Inflammatory macrophage treated with lipopolysaccharide for 1 hour (primary cell): ENCODE measurements at places on chromosomes 6 and 20.

- no peak for DNase-seq
Observed at GRCh38 chr6:139597771-139598755, 223.6 kb upstream of the CITED2 start.

GRCh38 chr6:135002229-135002844, 52.3 kb downstream of the HBS1L start:
- peak; percentile 16 for DNase-seq

GRCh38 chr6:110814102-110815014, 911 bp downstream of the CDK19 start:
- DNase-seq = peak; percentile 76

DNA sequence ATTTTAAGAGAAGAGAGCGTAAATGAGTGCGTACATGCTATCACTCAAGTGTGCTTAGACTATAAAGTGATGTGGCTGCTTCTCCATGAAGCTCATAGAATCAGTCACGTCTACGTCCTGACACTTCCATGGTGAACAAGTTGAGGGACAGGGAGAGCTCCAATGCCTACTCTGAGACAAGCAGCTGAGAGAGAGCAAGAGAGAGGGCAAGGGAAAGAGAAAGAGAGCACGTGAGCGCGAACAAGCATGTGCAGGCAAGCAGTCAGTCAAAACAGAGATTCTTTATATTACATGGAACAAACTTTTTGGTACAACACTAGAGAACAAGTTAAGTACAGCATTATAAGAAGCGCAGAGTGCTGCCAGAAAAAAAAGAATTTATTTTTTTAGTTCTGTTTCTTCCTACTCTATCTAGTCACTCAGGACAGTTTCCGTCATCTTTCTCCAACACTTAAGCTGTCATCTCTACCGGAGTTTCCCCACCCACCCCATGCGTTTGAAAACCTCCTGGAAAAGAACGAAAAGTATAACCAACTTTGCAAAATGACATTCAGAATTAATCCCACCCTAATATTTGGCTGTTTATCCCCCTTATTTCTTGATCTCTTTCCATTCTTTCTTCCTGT, 61.8 kb downstream of the EPB41L2 start:
- DNase-seq = no peak

- no peak for DNase-seq
Observed at GRCh38 chr20:3405696-3406358, 1.6 kb downstream of the DNAAF9 start.

GRCh38 chr20:60882836-60883235, 369.2 kb upstream of the CDH4 start:
- DNase-seq = no peak

GRCh38 chr6:72464791-72465691, 156.8 kb upstream of the KCNQ5 start:
- DNase-seq = no peak

DNA sequence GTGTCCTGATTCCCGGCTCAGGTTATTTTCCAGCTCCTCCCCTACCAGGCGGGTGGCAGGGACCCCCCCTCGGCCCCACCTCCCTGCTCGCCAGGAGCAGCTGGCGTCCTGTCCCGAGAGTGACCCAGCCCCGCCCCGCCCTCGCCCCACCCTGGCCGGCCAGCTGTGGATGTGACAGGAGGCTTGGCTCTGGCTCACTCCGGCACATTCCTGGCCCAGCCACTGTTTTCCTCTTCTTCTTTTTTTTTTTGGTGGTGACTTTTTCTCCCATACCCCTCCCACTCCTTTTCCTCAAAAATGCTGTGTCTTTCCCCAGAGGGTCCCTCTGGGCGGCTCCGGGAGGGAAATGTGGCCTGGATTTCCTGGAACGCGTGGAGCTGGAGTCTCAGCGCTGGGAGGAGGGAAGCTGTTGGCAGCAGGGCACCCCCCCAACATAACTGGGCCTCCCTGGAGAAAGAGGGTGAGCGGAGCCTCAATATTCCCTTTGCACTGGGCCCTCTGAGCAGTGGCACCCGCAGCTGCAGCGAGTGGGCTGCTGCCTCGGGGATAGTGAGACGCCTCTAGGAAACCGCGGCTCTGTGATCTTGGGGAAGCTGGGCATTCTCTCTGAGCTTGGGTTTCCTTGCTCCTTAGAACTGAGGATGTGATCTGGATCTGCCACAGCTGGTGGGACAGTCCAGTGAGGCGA, 28.3 kb upstream of the CSNK2A1 start:
- DNase-seq = no peak

DNA sequence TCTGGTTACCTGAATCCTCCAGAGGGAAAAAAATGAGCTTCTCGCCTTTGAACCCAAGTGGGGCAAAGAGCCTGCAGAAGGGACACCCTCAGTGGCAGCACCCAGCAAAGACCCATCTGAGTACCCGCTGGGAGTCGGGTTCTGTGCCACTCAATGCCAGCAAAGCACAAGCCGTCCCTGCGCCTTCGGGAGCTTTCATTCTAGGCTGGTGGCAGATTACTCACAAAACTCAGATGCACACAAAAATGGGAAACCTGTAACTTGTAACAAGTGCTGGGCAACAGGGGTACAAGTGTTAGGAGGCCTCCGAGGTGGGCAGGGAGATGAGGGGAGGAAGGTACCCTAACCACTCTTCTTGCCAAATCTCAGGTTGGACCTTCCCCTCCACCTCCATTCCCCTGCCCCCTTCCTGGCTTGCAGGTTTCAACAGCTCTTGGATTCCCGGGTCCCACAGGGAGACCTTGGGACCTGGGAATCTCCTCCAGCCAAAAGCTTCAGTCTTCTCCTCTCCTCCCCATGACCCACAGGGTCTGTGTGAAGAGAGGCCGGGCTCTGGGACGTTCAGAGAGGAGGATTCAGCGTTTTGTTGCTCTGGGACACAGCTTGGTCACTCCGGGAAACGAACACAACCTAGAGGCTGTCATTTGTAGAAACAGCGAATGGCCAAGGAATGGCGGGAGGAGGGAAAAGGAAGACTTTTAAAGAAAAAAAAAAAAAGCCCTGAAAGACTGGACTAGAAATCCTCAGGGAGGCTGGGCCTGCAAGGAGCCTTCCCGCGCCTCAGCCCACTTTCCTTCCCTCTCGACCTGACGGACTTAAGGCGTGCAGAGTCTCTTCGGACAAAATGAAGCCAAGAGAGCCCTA, 1.2 kb upstream of the PARD6B start:
- DNase-seq = no peak

- no peak for DNase-seq
Observed at GRCh38 chr6:111677249-111677990, 71.7 kb upstream of the TRAF3IP2 start.

DNA sequence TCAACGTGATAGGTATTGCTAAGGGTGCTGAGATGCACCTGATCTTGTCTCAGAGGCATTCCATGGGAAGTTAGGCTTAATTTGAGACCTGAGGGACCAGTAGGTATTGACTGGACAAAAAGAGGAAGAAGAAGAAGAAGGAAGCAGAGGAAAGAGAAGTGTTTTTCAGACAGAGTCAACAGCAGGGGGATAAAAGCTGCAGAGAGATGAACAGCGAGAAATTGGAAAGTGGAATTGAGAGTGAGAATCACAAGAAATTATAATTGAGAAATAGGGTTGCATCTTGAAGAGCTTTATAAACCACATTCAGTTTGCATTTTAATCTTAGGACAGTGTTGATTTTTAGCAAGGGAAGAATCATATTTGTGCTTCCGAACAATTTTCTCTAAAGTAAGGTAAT, 254.0 kb downstream of the CD83 start:
- DNase-seq = peak; percentile 31

- DNase-seq = no peak
Observed at GRCh38 chr6:56821005-56821432, 133.9 kb upstream of the BEND6 start.

DNA sequence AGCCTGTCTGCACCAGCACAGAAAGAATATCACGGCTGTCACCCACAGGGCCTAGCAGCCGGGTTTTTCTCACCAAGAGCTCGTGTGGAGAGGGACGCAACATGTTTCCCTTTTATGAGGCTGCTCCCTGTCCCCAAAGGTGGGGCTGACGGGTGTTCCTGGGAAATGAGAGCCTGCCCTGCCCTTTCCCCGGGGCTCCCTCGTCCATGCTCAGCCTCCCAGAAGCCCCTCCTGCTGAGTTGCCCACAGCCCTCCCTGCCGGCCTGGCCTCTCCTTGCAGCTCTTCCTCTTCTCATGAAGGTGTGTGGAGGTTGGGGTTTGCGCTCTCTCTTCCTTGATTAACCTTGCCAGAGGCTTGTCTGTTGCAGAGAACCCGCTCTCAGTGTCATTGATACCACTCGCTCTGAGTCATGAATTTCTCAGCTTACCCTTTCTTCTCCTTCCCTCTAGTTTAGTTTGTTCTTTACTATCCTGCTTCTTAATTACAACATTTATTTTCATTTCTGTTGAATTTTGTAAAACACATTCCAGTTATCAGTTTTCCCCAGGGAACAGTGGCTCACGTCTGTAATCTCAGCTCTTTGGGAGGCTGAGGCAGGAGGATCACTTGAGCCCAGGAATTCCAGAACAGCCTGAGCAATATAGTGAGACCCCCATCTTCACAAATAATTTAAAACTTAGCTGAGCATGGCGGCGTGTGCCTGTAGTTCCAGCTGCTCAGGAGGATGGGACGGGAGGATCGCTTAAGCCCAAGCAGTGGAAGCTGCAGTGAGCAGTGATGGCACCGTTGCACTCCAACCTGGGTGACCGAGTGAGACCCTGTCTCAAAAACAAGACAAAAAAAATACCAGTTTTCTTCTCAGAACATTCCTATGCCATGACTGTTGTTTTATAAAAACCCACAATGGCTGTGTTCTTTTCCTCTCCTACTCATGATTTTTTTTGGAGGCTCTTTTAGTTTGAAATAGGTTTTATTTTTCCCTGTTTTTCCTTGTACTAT, 103.8 kb downstream of the TMEM242 start:
- no peak for DNase-seq

- DNase-seq = no peak
Observed at GRCh38 chr20:17417225-17417624, 114.0 kb downstream of the BFSP1 start.

- DNase-seq = no peak
Observed at GRCh38 chr20:11234181-11234580, 560.4 kb upstream of the JAG1 start.

GRCh38 chr6:9675122-9675521, 739.8 kb downstream of the TFAP2A start:
- DNase-seq = no peak

DNA sequence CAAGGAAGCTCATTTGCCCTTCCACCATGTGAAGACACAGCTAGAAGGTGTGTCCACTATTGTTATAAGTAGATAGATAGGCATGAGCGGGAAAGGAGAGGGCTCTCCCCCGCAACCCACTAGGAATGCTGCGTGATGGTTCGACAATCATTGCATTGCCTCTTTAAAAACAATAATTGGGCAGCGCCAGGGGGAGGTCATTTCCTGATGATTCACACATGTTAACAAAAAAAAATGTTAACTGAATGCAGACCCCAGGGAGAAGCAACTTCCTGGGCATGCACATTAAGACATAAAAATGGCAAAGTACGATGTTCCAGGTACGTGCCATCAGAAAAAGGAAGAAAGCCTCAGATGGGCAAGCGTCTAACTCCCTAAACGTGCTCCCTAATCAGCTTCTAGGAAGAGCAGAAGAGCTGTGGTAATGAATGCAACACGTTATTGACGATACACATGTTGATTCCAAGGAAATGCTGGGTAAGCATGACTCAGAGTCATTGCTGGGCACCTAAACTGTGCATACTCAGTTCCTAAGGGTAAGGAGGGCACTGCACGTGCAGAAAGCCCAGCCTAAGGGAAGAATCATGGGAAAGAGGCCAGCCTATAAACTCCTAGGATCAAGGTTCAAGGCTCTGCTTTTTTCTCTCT, 113.7 kb downstream of the FAM217A start:
- no peak for DNase-seq

DNA sequence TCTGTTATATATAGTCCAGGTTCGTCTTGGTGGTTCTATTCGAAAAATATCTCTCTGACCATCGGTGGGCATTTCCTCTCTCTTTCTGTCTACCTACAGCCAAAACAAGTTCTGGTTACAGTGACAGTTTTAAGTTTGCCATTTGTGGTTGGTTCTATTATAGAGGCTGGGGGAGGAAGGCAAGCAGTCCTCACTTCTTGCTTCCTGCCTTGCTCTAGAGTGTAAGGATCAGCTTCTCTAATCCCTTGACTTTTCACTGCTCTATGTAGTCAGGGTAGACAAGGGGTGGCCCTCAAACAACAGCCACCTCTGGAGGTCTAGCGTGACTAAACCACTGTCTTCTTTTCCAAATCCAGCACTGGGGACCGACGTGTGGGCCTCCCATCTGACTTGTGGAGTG, 16.1 kb downstream of the E2F3 start:
- no peak for DNase-seq

DNA sequence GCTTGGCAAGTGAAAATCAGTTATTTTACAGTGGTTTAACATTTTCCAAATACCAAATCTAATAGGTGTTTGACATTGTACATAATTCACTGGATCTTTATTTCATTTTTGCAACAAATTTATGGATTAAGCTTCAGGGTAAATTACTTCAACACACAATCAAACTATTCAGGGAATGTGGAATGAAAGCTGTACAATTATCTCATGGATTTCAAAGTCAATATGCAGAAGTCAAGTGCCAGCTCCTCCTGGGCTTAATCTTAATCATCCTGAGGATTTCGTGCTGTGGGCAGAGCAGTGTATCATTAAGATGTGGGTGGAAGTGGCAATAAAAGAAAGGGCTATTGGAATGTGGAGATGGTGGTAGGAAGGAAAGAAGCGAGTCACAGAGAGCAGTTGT, 548.8 kb downstream of the COL12A1 start:
- no peak for DNase-seq

- DNase-seq = no peak
Observed at GRCh38 chr6:131756039-131756438, 45.2 kb upstream of the CTAGE9 start.

- DNase-seq = peak; percentile 17
Observed at GRCh38 chr6:143146186-143146851, 85.6 kb downstream of the AIG1 start.

DNA sequence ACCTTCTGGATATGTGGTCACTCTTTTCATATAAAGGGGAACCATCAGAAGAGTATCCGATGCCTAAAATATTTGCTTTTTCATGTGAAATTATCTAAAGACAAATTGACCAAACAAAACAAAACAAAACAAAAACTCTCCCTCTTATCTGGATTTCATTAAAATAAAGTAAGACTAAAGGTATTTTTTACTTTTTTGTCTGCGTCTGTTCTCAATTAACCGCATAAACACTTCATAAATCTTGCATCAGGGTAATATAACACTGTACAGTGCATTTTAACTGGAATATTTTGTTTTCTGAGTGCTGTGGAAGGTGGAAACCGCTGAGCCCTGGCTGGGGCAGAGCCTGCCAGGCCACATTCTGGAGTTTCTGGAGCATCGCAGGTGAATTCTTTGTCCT, 234.1 kb upstream of the ZFP64 start:
- DNase-seq = no peak

- no peak for DNase-seq
Observed at GRCh38 chr6:110216140-110216539, 35.9 kb downstream of the CDC40 start.

- peak; percentile 92 for DNase-seq
Observed at GRCh38 chr6:127186889-127187288, 68.4 kb downstream of the RSPO3 start.
